Motor neuron (in vitro differentiated cells): ENCODE measurements at places on chromosomes 5 and 9. TPM values are rescaled to one million over a fixed set of nuclear protein-coding genes. Genes with fewer than 3 reads are reported as not detected.

The TCF7 gene
- total RNA-seq, result 19.0 and 20.9 TPM in 2 replicates

The CSNK1A1 gene
- 282 and 292 TPM in 2 replicates for total RNA-seq

The SEC61B gene
- 256 and 261 TPM in 2 replicates for total RNA-seq

The FCN2 gene
- total RNA-seq, result not detected in 2 replicates

The TIMD4 gene
- 0.26 TPM in 1 of 2 replicates, not detected in the other for total RNA-seq

The OR1J2 gene
- not detected in 2 replicates for total RNA-seq

- peak; percentile 41 for ATAC-seq
These were observed 188.2 kb downstream of the CRB2 start for GRCh38 chr9:123544007-123544827.

GRCh38 chr5:152349683-152350526, 55.2 kb downstream of the NMUR2 start:
- ATAC-seq, result peak; percentile 76

- peak; percentile 96 for ATAC-seq
These were observed 59.1 kb downstream of the ABCA1 start for GRCh38 chr9:104868687-104869404.

DNA sequence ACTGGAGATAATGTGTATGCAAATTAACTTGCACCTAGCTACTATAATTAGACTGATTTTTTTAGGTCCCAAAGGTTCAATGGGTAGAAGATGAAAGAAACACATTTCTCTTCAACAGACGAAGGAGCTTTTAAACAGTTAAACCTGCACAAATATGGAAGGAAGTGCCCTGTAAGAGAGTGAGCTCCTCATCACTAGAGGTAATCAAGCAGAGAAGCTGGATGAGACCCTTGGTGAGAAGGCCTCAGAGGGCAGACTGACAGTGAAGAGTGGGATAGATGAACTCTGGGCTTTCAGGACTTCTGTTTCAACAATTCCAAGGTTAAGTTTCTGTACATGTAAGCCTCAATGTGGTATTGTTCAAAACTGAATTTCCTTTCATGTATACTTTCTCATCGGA, 23.2 kb downstream of the PTPN3 start:
- ATAC-seq, result no peak

DNA sequence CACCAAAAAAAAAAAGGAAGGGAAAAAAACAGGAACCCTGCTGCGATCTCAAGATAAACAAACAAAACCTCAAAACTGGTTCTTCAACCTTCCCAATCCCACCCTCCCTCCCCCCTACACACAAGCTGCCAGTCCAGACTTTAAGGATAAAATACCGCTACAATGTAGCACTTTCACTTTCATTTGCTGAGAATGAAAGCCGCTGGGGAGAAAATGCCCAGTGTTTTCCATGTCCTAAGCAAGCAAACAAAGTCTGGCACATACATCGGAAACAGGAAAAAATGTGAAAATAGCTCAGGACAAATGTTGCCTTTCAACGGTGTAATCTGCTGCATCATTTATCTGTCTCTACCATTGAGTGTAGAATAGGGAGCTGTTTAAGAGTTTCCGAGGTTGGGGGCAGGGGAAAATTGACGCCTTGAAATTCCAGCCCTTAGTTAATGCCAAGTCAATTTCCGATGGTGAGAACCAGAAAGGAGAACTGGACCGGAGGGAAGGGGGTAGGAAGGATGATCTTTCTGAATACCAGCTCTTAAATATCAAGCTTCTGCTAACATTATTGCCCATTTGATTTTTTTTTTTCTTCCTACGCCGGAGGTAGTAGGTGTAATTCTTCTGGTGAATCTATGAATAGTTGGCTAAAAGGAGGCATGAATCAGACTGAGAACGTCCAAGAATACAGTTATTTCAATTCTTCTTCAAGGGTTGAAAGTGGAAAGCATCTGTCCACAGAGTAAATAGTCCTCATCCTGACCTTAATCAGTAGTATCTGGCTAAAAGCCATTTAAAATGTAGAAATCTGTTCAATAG, 1.2 kb upstream of the ADAMTS6 start:
- peak; percentile 24 for ATAC-seq

DNA sequence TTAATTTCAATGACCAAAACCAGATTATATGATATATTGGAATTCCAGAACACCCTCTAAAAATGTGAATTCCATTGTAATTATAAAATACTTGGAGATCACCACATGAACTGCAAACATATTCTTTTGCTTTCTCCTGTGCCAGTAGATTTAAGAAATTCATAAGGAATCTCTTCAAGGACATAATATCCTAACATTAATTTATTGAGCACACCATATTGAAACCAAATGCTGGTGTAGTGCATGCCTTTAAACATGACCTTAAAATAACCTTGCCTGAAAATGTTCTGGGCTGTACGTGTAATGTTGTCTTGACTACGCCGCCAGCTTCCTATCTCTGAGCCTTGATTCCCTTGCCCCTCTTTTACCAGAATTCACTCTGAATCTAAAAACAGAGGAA, 205.0 kb upstream of the ACTBL2 start:
- no peak for ATAC-seq

GRCh38 chr9:112328545-112328944, 4.9 kb downstream of the PTBP3 start:
- no peak for ATAC-seq
